Stimulated activated CD8-positive, alpha-beta memory T cell treated with anti-CD3 and anti-CD28 coated beads, Interleukin-2, amount 100 ng/mL, for 1 hour (primary cell): ENCODE measurements at places on chromosomes 12 and 14.

- DNase-seq = no peak
Observed at GRCh38 chr12:40947797-40948196, 240.3 kb upstream of the PDZRN4 start.

GRCh38 chr14:67918838-67919237 lies 99.3 kb downstream of the RAD51B start:
- no peak for DNase-seq

- DNase-seq = no peak
Observed at GRCh38 chr12:119713551-119714031, 45.7 kb downstream of the PRKAB1 start.

DNA sequence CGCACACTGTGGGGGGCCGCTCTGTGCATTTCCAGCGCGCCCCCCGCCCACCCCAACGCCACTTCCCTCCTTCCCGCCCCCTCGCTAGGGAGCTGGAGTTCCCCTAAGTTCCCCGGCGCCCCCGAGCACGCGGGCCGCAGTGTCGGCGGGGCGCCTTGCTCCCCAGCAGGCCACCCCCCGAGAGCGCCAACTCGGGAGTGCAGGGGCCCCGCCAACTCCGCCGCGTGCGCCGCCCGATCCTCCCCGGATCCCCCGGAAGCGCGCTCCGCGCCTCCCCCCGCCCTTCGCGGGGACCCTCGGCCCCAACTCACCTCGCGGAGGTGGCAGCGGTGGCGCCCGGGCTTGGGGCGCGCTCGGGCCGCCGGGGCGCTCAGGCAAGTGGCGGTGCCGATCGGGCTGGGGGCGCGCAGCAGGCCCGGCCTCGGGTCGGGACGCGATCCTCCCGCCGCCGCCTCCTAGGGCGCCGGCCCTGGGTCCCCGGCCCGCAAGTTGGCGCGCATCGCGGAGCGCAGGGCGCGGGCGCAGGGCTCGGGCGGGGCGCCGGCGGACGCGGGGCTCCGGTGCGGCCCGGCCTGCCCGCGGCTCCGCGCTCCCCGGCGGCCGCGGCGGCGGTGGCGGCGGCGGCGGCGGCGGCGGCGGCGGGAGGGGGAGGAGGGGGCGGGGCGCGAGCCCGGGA lies at the start of gene NCOR2:
NCOR2 (minus strand) TSS at position 616 of the 676 bp plus-strand sequence. CDS start 72,361 bp downstream, outside the sequence.
- peak; percentile 24 for DNase-seq

GRCh38 chr12:76549131-76549530 lies 10.4 kb downstream of the OSBPL8 start:
- no peak for DNase-seq

DNA sequence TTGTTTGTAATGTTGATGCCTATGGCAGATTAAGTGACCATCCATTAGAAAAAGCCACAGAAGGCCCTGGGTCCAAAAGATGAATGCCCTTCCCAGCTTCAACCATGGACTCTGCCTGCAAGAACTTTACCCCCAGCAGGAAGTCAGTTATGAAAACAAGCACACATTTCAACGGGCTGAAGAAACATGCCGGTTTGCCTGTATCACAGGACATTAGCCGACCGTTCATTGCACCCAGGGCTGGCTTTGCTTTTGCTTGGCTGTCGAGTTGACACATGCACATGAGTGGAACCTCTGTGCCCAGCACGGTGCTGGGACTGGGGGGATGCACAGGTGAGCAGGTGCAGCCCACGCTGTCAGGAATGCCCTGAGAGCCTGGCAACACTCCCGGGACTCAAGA lies 1087.0 kb downstream of the BCL11B start:
- no peak for DNase-seq

DNA sequence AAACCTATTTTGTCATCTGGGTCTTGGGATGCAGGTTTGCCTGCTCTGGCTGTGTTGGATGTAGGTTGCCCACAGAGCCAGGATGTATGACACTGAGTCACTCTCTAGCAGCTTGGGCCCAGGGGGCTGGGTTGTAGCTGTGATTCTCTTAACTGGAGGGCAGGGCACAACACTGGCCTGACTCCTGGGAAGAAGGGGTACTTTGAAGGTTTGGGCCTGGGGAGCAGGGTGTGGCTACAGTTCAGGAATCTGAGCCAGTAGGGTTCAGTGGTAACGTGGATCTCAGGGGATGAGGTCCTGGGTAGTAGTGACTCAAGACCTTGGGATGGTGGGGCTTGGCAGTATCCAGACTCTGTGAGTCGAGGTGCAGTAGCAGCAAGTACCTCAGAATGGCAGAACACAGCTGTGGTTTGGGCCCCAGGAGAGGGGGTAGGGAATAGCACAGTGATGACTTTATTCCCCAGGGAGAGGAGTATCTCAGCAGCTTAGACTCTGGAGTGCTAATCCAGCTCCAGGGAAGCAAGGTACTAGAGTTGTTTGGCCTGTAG lies 25.7 kb downstream of the TBC1D15 start:
- DNase-seq = no peak

- no peak for DNase-seq
Observed at GRCh38 chr12:53205747-53206419, 1.2 kb downstream of the ITGB7 start.

- DNase-seq = no peak
Observed at GRCh38 chr14:103319422-103319821, 14.6 kb upstream of the EIF5 start.

- DNase-seq = no peak
Observed at GRCh38 chr12:78157199-78157598, 326.5 kb downstream of the NAV3 start.

DNA sequence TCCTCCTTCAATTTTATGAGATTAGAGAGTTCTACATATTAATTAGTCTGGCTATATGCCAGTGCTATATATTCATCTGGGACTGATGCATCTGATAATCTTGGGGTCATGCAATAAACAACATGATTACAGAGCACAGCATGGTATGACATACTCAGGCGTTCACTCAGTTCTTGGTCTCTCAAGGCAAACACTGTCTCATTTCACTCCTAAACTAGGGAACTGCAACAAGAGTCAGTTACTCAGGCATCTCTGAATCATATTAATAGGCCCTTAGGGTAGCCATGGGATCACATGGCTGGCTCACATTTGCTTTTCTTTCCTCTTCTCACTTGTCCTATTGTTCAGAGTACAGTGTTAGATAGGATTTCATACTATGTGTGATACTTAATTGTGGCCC lies 91.8 kb upstream of the TMEM260 start:
- no peak for DNase-seq

- no peak for DNase-seq
Observed at GRCh38 chr12:62227091-62227490, 33.1 kb upstream of the USP15 start.

DNA sequence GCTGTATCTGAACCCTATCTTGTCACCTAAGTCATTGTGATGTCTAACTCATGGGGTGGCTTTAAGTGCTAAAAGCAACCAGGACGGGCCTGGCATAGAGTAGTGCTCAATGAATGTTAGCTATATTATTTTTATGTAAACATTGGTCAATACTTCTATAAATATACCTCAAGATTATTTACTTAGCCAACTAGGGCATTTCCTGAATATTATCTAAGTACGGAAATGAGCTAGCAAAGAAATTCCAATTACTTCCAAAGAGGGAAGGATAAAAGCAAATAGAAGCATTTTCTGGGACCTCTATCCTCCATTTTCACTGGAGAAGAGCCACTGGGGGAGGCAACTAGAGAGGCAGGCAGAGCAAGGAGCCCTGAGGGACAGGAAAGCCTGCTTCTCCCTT lies 20.6 kb downstream of the CCDC92 start:
- no peak for DNase-seq

DNA sequence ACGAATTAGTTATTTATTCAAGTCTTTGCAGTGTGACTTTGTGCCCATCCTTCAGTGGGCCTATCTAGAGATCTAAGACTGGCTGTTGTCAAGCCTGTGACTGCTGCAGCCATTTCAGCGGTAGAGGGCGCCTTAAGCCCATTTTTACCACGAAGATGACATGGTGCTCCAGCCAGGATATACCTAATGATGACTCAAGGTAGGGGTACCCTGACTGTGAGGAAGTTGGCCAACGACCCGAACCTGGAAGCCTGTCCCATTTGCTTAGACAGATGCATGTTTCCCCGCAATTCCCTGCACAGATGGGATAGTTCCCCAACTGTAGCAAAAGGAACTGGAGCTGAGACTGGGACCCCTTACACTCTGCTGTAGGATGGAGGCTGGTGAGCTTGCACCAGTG lies 41.3 kb downstream of the RAB3IP start:
- no peak for DNase-seq

GRCh38 chr14:68823434-68824206 lies 30.8 kb upstream of the ZFP36L1 start:
- no peak for DNase-seq
